ENCODE measurements at places on chromosomes 5 and 9.

GRCh38 chr5:41127967-41128690 is 57.0 kb upstream of the MROH2B start:
- no peak for DNase-seq

DNA sequence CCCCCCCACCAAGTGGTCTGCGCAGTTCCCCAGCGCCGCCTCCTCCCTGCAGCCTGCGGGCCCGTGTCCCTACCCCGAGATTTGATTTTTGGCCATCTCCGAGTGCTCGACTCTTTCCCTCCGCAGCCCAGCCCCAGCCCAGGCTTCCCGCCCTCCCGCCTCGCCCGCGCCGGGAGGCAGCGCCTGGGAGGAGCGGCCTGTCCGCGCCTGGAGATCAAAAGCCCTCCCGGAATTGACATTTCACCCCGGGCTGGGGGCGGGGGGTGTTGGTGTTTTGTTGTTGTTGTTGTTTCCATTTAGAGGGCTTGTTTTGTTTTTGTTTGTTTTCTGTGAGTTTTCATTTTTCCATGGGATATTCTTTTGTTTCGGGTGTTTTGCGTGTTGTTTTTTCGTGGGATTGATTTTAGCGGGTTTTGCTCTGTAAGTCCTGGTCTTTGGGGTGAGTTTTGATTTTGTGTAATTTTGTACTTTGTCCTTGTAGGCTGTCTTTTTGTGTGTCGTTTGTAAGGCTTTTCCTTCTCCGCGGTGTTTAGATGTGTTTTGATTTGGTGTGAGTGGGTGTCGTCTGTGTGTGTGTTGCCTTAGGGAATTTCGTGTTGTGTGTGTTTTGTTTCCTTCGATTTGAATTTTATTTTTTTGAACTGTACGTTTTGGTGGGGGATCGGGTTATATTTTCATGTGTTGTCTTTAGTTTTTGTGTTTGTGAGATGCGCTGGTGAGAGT is 1.7 kb upstream of the PAX5 start:
- no peak for DNase-seq

DNA sequence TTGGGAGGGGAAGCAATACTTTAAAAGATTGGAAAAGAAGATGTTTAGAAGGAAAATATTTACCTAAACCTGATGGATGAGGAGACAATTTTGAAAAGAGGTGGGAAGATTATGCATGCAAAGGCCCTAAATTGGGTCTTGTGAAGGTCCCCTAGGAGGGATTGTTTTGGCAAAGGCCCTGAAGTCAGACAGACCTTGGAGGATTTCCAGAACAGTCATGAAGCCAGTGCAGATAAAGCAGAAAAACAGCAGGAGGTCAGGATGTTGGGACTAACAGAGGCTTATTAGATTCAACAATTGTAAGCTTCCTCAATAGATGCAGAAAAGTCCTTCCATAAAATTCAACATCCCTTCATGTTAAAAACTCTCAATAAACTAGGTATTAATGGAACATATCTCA is 361.0 kb upstream of the CDH6 start:
- no peak for DNase-seq

DNA sequence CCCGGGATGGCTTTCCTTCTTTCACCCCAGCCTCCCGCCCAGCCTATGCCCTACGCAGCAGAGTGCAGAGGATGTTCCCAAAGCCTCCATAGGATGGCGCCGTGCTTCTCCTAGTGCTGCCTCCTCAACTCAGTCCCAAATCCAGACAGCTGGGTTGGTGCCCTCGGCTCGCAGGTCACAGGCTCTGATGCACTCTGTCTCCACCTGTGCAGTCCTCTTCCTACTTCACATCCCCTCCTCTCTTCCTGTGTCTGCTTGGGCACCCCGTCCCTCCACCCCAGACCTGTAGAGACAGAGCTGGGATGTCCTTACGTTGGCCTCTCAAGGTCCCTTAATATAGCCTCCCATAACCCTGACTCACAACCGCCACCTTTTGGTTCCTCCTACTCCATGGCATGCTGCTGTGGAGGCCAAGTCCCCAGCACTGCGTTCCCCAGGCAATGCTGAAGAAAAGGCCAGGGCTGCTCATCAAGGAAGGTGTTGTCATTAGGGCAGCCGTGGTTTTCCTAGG is 314.4 kb downstream of the GADD45G start:
- DNase-seq: no peak

DNA sequence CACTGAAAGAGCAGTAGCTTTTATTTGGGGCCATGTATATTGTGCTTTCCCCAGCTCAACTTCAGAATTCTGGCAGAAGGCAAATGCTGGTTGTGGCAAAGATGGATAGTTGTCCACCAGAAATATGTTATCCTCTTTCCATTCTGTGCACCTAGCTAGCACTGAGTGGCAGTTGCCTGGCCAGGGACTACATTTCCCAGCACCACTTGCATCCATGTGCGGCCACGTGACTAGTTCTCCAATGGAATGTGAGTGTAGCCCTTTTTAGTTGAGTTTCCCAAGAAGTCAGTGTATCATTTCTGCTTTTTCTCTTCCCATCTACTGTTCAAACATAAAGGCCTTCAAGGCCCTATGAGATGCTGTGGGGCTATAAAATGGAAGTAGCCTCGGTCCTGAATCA is 354.0 kb upstream of the CLINT1 start:
- DNase-seq: no peak

DNA sequence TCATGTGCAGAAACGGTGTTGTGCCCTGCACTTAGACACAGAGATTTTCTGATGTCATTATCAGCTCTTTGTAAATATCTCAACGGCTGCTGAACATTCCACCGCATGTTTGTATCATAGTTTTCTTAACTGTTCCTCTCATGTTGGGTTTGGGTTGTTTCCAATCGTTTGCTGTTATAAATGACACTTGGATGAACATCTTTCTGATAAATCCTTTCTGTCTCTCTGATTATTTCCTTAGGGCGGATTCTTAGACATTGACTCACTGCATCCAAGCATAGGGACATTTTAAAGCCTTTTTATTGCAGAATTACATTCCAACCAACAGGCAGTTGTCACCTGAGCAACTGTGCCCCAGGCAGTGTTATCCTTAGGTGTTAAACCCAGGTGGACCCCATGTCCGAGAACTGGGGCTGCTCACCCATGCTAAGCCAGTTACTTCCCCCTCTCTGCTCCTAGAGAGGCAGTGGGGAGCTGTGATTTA is 28.5 kb downstream of the COL5A1 start:
- DNase-seq: no peak

DNA sequence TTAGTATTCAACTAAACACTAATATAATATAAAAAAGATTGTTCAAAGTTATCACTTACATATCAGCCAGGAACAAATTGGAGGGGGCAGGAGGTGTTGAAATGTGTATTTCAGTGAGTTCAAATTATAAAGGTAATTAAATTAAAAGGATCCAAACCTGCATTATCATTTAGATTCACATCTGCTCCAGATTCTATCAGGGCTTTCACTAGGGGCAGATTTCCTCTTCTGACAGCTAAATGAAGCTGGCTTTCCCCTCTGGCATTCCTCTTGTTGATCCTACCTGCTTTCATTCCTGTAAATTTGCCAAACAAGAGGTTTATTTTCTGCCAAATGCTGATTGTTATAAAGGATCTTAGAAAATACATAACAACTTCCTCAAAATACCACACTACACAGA is 86.3 kb upstream of the GCNT4 start:
- no peak for DNase-seq

- DNase-seq: no peak
Observed at GRCh38 chr5:74608736-74609601, 31.6 kb downstream of the ENC1 start.

- DNase-seq: no peak
Observed at GRCh38 chr5:86665984-86666760, 48.4 kb downstream of the COX7C start.

DNA sequence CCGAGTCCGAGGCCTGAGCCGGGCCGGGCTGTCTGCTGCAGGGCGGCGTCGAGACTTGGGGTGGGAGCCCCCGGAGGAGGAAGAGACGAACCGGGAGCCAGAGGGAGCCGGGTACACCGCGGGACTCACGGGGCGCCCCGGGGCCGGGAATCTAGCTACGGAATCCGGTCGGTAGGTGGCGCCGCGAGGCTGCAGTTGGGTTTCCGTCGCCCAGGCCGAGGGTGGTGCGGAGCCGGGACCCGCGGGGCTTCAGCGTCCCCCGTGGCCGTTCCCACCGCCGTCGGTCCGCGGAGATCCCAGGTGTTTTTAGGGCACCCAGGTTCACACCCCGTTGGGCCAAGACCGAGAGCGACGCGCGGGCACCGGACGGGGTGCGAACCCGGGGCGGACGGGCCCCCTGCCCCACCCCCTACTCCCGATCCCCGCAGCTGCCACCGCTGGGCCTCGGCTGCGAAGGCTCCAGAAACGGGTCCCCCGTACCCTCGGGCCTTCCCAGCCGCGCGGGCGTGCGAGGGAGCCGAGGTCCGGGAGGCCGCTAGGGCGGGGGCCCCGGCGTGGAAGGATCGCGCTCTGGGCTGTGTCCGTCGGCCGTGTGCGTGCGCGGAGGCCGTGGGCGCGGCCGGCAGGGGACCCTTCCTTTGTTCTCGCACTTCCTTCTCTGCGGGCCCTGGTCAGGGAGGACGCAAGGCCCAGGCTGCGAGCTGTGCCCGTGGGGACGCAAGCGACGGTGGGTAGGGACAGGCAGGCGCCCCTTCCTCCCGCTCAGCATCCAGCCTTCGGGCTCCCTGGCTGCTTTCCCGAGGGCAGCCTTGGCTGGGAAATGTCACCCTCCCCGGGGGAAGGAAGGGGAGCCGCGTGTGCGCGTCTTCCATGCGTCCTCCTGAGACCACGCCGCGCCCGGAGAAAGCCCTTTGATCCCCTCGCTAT is 146.6 kb downstream of the GAPVD1 start:
- DNase-seq: peak; percentile 84

DNA sequence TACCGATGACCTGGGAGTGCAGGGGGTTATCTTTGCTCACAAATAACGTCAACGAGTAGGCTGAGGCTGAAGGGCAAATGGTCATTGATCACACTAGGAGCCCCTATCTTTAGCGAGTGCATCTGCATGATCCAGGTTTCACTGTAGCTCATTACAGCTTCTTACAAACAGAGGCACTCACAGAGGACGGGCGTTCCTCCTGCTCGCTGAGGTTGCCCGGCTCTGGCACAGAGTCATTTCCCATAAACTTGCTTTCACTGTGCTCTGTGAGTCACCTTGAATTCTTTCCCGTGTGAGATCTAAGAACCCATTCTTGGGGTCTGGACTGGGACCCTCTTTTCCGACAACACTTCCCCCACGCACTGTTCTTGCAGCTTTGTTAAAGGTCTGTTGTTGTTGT is 1.9 kb upstream of the PAEP start:
- no peak for DNase-seq

GRCh38 chr5:96641368-96642280 is 20.6 kb upstream of the CAST start:
- DNase-seq: no peak

DNA sequence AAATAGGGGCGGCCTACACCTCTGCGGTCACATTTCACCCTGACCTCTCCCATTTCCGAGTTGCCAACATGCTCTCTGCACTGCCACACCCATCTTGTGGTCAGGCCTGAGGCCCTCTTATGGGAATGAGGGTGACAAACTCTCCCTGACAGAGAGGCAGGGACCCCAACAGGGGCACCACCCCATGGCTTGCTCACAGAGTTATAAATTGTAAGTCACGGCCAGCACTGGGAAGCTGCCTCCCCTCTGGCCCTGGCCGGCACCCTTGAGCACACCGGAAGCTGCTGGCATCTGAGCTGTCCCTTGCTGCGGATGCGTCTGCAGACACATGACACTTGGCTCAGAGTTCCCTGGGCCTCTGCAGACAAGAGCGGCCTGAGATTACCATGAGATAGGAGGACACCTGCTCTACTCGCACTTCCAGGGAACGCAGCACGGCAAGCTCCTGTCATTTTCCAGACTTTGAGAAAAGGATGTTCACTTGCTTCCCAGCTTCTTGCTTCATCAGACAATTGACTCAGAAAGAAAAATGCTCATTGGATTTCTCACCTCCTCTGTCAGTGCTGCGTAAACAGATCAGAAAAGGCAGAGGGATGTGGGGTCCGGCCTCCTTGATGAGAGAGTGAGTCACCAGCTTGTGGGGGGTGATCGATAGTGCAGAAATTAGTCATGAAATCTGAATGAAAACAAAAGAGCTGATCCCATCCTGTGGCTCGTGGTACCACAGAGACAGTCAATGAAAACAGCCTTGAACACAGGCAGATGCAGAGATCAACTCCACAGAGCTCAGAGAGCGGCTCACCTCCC is 269.8 kb downstream of the SYK start:
- DNase-seq: no peak
